ENCODE measurements at places on chromosomes 6 and 20. TPM values are rescaled to one million over a fixed set of nuclear protein-coding genes. Genes with fewer than 3 reads are reported as not detected.

- no peak for DNase-seq
Observed at GRCh38 chr6:170117111-170117972, 173.5 kb downstream of the DLL1 start.

DNA sequence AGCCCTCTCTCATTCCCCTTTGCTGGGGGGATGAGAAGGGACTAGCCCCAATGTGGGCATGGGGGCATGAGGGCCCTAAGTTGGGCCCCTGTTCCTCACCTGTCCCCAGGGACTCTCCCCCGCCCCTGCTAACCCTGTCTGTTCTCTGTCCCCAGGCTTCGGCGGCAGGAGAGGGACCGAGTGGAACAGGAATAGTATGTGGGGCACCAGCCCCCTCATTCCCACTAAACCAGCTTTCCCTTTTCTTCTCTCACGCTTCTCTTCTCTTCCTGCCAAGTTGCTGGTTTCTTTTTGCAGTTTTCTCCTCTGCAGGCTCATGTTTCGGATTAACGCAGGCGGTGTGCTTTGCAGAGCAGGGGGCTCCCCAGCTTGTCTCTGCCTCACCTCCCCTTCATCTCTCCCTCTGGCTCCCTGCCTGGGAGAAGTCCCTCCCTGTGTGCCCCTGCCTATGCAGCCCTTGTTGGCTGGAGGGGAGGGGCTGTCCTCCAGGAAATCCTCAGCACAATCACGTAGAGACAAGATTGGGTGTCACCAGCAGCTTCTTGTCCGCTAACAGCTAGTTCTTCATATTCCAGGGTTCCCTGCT, 7.9 kb downstream of the TMEM63B start:
- DNase-seq, result no peak

- peak; percentile 87 for DNase-seq
Observed at GRCh38 chr20:54123587-54124180, 50.1 kb downstream of the CYP24A1 start.

DNA sequence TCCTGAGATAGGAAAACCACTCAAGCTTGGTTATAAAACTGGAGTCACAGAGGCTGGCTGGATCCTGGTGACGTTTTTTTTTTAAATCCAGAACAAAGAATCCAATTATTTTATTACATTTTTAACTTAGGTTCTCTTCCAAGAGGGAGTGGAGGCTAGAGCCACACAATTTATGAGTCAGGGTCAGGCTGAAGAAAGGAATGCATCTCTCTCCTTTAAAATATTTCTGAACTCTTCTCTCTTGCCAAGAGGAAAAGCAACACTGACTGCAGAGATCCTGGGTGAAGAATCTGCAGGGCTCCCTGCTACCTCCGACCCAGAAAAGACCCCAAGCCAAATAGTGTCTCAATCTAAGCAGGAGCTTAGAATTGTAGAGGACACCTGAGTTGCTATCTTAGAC, 88.5 kb upstream of the SSTR4 start:
- peak; percentile 45 for DNase-seq

DNA sequence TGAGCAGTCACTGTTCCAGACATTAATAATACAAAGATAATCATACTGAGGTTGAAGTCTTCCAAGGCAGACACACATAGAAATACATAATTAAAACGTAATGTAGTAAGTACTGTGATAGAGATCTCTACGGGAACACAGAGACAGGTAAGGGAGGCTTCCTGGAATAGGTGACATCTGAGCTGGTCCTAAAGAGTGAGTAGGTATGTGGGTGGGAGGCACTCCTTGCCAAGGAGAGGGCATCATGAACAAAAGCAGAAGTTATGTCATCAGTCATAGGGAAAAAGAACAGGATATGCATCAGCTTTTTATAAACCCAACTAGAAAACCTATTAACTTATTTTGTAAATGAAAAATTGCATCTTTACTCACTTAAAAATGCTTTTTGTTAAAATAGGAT, 110.0 kb downstream of the MAP7 start:
- no peak for DNase-seq

DNA sequence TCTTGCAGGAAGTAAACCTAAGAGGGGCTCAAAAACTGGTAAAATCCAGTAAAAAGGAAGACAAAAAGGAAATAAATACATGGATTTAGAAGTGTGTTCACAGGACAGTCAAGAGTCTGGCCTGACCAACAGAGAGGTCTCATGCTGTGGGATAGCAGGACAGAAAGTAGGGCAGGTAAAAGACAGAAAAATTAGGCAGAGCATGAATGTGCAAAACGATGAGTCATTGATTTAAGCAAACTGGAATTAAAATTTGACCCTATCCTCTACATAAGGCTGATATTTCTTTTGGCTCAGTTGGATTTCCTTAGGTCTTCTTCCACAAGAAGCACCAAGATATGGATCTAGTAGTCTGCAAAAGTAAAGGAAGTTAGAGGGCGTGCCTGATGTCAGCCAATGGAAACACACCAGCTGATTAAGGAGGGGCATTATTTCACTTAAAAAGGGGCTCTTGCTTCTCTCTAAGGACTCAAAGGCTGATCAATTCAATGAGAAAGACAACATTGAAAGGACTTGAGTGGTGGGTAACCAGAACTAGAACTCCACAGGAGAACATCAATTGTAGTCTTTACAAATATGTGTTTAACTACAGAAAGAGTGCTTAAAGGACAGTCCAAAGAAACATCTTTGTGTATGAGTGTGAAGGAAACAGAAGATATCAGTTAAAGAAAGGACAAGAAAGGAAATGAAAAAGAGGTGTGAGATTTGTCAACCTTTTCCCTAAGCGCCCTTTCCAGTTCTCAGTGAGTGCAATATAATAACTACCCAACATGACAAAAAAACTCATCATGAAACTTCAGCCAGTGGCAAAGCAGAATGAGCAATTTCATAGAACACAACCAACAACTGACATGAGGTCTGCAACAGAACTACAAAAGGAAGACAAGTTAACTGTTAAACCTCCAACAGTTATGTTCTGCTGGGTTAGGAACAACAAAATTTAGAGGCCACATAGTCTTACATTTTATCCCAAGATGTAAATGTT, 19.4 kb upstream of the MYB start:
- DNase-seq, result no peak

DNA sequence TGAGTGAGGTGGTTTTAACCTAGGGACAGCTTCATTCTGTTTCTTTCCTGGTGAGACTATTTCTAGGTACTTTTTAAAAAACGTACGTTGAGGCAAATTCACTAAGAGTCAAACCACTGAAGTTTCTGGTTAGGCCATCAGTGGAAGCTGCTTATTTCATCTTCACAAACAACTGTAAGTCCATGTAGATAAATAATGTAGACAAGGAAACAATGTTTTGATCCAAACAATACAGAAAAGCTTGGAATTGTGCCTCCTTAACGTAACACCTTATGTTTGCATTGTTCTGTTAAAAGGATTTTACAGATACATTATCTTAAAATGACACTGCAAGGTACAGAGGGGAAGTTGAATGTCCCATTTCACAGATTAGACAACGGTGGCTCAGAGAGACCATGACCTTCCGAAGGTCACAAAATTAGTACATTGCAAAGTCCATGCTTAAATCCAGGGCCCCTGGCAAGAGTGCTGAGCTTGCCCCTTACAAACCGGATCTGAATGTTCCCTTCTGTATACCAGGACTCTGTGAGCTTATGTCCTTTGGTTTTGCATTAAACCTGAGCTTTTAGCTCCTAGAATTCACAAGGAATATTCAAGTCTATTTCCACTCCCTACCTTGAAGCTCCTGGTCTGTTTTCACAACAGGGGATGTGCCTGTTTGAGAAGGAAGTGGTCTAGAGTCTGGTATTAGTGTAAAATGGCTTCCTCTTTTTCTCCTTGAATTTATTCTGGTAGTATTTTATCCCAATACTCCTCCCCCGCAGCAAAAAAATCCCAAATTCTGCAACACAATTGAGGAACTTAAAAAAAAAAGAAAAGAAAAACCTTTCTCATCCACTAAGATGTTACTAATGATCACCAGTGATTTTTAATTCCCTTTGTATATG, 28.9 kb upstream of the ZNF217 start:
- no peak for DNase-seq

GRCh38 chr6:16670617-16671051, 90.6 kb downstream of the ATXN1 start:
- no peak for DNase-seq

- DNase-seq, result no peak
Observed at GRCh38 chr6:34094474-34095135, 51.3 kb downstream of the GRM4 start.

- no peak for DNase-seq
Observed at GRCh38 chr6:2686515-2686914, 64.2 kb downstream of the MYLK4 start.

DNA sequence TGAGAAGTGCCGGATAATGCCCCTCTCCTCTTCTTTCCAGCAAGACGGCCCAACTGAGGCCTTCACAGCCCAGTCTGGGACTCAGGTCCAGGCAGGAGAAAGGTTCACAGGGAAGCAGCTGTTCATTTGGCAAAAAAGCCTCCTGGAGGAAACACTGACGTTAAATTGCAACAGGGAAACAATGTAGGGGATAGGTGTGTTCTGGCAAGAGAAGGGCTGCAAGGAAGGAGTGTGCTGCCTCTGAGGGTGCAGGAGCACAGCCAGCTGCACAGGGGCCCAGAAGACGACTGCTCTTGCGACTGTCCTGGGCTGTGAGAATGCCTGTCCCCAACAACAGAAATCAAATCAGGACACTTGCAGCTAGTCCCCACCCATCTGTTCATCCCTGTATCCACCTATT, 70.6 kb upstream of the PMEPA1 start:
- no peak for DNase-seq

DNA sequence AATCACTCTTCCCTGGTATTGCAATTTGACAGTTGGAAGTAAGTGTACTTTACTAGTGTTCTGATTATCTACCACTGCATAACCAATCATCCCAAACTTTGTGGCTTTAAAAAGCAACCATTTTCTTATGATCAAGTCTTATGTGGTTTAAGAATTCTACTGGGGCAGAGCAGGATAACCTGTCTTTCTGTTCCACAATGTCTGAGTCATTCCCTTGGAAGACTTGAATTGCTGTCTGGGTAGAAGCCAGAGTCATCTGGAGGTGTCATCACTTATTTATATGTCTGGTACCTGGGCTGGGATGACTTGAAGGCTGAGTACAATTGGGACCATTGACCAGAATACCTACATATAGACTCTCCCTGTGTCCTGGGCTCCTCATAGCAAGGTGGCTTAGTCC, 644.3 kb downstream of the HDGFL1 start:
- no peak for DNase-seq

DNA sequence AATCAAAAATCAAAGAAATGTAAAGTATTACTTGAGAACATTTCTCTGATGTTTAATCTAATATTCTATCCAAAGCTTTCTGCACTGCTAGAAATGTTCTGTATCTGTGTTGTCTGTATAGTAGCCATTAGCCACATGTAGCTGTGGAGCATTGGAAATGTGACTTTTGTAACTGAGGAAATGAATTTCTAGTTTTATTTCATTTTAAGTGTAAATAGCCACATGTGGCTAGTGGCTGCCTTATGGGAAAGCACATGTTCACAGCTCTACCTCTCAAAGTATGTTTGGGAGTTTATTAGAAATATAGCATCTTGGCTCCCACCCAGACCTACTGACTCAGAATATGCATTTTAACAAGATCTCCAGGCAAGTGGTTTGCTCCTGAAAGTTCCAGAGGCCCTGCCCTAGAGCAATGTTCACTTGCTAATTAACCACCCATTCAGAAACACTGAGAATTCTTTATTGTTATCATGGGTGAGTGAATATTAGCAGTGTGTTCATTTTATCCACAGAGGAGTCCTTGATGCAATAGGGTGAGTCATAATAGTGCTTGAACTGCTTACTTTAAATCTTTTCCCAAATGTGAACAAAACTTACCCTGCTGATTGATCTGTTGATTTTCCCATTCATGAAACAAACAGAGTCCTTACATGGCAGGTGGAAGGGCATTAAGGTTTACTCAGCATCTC, 282.7 kb downstream of the PLCB1 start:
- peak; percentile 76 for DNase-seq

DNA sequence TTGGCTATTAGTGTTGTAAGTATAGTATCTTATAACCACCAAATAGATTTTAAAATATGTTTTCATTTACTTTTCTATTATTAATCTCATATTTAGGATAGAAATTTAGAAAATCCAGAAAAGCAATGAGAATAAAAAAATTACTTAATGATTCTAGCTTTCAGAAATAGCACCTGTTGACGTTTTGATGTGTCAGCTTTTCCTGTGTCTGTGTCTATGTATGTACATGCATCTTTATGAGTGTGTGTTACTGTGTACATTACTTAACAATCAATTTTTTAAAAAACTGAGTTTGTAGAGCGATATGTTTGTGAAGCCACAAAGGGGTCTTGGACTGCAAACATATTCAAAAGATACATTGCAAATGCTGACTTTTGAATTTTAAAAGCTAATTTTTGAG, 526.9 kb downstream of the BCKDHB start:
- no peak for DNase-seq

DNA sequence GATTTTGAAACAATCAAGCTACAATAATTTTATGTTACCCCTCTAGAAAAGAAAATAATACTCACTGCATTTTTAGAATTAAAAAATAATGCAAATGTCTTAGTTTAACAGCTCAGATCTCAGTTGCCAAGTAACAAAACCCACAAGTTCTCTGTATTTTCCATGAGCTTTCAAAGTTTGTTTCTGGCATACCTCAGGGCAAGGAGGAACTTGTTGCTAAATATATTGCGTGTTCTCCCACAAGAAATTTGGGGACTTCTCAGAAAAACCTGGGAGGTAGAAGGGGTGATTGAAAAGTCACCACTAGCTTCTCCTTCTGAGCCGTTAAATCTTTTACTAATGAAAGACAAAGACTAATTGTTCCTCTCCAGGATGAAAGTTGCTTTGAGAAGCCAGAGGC, 236.8 kb upstream of the MARCKS start:
- DNase-seq, result no peak

DNA sequence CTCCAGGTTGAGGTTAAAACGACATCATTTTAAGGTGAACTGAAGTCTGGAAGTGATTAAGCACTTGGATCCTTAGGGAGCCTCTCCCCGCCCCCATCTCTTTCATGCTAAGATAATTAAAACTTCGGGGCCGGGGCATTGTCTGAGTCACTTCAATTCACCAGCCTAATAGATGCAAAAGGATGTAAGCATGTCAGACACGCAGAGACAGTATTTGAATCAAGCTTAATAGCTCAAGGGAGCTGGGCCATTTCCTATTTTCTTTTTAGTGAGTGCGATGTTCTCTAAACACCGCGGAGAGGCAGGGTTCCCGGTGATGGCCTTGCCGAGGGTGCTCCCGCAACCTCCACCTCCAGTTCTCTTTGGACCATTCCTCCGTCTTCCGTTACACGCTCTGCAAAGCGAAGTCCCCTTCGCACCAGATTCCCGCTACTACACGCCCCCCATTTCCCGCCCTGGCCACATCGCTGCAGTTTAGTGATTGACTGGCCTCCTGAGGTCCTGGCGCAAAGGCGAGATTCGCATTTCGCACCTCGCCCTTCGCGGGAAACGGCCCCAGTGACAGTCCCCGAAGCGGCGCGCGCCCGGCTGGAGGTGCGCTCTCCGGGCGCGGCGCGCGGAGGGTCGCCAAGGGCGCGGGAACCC, 516 bp upstream of the IRF4 start:
- peak; percentile 21 for DNase-seq

OLIG3 gene
- total RNA-seq, result 0.74 TPM

CRIP3 gene
- total RNA-seq, result not detected

AVP gene
- total RNA-seq, result not detected

ANGPT4 gene
- total RNA-seq, result not detected

SPDEF gene
- not detected for total RNA-seq

EMILIN3 gene
- not detected for total RNA-seq

C6orf58 gene
- total RNA-seq, result not detected

Data from fibroblast of the aortic adventitia (primary cell).